ENCODE measurements at places on chromosomes 13 and 19. TPM values are rescaled to one million over a fixed set of nuclear protein-coding genes. Genes with fewer than 3 reads are reported as not detected.

DNA sequence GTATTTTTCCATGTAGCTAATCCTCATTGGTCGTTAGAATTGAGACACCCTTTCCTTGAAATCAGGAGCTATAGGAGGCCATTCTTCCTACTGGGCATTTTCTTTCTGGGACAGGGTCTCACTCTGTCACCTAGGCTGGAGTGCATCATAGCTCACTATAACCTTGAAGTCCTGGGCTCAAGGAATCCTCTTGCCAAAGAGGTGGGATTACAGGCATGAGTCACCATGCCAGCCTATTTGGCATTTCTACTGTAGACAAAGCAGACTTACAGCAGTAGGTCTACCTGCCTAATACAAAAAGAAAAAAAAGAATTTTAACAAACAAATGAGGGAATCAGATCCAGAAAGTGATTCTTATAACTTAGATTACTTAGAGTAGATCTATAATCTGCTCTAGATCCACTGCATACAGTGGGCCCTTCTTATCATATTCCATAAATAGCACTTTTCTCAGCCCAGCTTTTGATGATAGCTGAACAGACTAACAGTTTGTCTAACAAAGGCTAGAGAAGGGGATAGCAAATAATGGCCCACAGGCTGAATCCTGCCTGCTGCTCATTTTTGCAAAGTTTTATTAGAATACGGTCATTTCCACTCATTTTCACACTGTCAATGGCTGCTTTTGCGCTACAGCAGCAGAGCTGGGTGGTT, 36.7 kb upstream of the USPL1 start:
- DNase-seq = no peak

GRCh38 chr13:75798353-75799255, 162.5 kb downstream of the LMO7 start:
- peak; percentile 66 for DNase-seq

- peak; percentile 65 for DNase-seq
These were observed 570.3 kb downstream of the PCDH9 start for GRCh38 chr13:66659701-66660467.

- no peak for DNase-seq
These were observed 8.6 kb upstream of the PEAK3 start for GRCh38 chr19:2290441-2291184.

GRCh38 chr19:33887891-33888290, 91.2 kb downstream of the KCTD15 start:
- no peak for DNase-seq

GPR183 gene
- total RNA-seq = not detected

ZNF154 gene
- total RNA-seq = not detected

DNA sequence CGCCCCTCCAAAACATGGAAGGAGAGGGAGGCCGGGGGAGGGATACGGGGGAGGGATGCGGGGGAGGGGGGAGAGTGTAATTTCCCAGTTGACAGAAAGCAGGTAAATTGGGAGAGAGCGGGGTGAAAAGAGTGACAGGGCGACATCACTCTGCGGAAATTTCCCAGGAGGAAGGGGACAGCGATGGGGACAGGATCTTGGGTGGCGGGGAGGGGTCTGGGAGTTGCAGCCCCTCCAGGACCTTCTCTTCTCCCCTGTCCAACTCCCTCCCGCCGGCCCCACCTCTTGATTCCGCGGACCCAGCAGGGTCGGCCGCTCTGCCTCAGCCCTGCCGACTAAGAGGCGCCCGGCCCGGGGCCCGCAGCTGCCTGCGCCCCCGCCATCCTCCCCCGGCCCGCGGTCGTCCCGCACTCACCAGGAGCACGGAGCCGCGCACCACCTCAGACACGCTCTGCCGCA, 108.0 kb upstream of the DOCK9 start:
- no peak for DNase-seq

DNA sequence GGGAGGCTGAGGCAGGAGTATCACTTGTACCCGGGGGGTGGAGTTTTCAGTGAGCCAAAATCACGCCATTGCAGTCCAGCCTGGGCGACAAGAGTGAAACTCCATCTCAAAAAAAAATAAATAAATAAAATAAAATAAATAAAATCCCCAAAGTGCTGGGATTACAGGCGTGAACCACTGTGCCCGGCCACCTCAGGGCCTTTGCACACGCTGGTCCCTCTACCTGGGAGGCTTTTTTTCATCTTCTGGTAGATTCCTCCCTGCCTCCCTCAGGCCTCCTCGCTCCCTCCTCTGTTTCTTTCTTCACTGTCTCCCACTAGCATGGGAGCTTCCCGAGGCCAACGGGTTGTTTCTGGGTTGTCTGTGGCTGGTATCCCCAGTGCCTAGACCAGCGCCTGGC, 15.1 kb downstream of the MYBPC2 start:
- no peak for DNase-seq

ZSCAN5C gene
- not detected for total RNA-seq

NPHS1 gene
- total RNA-seq = not detected

DNA sequence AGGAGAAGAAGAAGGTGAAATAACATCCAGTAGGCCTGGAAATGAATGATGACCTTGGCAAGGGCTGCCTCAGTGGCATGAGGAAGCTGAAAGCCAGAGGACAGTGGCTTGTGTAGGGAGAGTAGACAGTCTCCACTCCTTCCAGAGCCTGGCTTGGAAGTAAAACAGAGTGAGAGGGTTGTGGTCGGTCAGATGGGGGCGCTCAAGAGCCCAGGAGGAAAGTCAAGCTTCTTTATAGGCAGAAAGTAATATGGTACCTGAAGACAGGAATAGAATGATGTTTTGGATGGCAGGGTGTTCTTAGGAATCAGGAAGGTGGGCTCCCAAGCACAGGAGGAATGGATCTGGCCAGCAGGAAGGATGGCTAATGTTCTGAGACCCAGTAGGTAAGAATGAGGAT, 75.1 kb upstream of the TSC22D1 start:
- DNase-seq = no peak

AZU1 gene
- not detected for total RNA-seq

GFY gene
- not detected for total RNA-seq

GRCh38 chr19:36093146-36093662, 17.7 kb upstream of the OVOL3 start:
- DNase-seq = no peak

DNA sequence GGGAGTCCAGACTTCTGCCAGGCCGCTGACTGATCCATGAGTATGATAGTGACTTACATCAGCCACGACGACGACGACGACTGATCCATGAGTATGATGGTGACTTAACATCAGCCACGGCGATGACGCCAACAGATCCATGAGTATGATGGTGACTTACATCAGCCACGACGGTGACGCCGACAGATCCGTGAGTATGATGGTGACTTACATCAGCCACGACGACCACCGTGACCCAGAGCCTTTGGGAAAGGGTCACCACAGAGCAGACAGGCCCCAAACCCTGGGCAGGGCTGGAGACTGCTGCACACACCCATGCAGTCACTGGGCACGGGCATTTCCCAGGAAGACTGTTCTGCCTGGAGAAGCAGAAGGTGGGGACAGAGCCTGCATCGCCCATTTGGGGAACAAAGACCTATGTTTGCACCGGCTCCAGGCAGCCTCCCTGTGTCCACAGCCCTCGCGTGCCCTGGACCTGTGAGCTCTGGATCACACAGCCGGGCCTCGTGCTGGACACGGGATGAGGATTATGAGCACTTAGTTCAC, 130.9 kb upstream of the SPACA7 start:
- DNase-seq = no peak

NHLRC3 gene
- 9.6 TPM for total RNA-seq

DNA sequence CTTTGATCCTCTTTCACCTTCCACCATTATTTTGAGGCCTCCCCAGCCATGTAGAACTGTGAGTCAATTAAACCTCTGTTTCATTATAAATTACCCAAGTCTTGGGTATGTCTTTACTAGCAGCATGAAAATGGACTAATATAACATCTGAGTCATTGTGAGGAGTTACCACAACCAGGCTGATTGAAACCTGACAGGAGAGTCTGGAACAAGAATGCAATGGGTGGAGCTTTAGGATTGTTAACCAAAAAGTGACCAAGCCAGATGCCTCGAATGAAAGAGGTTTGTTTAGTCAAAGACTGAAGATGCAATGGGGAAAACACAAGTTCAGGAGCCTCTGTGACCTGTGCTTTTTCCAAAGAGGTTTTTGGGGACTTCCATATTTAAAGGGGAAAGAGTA, 659.0 kb downstream of the SLITRK6 start:
- DNase-seq = no peak

GAMT gene
- 55.2 TPM for total RNA-seq

GRCh38 chr19:6947745-6948144, 60.4 kb downstream of the ADGRE1 start:
- peak; percentile 21 for DNase-seq

GRCh38 chr19:885536-886224, 7.3 kb downstream of the MED16 start:
- no peak for DNase-seq

KLK8 gene
- total RNA-seq = not detected

MIA gene
- total RNA-seq = not detected

- no peak for DNase-seq
These were observed 14.4 kb upstream of the PLEKHF1 start for GRCh38 chr19:29650772-29651387.

PDE4C gene
- not detected for total RNA-seq

DNA sequence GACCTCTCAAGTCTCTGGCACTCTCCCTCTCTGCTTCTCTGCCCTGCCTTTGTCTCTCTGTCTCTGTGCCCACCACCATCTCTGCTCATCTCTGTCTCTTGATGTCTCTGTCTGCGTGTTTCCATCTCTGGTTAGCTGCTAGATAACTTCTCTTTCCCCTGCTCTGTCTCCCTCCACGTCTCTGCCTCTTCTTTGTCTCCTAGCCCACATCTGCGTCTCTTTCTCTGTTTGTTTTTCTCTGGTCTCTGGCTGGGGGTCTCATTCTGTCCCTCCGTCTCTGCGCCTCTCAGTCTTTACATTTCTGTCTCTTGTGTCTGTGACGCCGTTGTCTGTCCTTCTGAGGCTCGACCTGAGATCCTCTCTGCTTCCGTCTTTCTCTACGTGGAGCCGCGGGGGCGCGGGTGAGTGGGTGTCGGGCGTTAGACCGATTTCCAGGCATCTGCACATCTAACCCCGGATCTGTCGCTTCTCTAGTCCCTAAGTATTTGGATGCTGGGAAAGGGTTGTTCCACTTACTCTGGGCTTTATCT, 386 bp downstream of the GIPR start:
- DNase-seq = no peak

IFNL2 gene
- total RNA-seq = not detected

- DNase-seq = no peak
These were observed 21.2 kb upstream of the VWA8 start for GRCh38 chr13:41981951-41982715.

ZNF284 gene
- total RNA-seq = 2.5 TPM

ZNF577 gene
- 2.1 TPM for total RNA-seq

FFAR2 gene
- total RNA-seq = not detected

TRIM13 gene
- 19.1 TPM for total RNA-seq

LILRB4 gene
- total RNA-seq = not detected

DNA sequence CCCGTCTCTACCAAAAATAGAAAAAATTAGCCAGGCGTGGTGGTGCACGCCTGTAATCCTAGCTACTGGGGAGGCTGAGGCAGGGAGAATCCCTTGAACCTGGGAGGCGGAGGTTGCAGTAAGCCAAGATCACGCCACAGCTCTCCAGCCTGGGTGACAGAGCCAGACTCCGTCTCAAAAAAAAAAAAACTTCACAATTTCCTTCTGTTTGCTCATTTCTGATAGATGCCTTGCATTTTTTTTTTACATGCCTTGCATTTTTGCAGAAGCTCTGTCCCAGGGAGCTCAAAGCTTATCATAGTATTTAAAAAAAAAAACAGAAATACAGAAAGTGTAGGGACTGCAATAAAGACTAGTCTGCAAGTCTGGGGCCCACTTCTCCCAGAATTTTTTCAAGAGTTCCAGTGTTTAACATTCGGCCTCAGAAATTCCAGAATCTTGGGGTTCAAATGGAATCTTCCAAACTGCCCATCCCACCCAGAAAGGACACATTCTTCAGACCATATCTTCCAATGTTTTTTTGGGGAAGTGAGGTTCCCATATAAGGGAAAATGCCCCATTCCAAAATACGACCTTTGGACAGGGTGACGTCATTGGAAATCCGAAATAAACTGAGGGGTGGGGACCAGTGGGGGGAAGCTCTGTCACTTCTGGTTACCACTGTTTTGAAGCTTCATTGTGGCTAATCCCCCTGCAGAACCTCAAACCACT, 17.2 kb upstream of the RAB8A start:
- no peak for DNase-seq

BCAM gene
- 5.5 TPM for total RNA-seq

GRCh38 chr13:47008318-47008717, 111.5 kb upstream of the HTR2A start:
- DNase-seq = no peak

ZNF653 gene
- total RNA-seq = 4.3 TPM

DNA sequence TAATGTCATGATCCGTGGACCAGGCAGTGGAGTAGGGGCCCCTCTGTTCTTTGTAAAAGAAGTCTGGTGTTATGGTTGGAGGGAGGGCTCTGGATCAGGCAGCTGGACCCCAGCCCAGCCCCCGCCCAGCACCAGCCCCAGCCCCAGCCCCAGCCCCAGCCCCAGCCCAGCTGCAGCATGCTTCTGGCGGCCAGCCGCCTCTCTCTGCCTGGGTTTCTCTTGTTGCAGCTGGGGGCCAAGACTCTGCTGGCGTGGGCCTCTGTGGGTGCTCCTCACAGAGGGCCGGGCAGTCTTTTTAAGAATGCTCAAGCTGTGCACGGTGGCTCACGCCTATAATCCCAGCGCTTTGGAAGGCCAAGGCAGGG, 17.9 kb downstream of the DOT1L start:
- no peak for DNase-seq

DNA sequence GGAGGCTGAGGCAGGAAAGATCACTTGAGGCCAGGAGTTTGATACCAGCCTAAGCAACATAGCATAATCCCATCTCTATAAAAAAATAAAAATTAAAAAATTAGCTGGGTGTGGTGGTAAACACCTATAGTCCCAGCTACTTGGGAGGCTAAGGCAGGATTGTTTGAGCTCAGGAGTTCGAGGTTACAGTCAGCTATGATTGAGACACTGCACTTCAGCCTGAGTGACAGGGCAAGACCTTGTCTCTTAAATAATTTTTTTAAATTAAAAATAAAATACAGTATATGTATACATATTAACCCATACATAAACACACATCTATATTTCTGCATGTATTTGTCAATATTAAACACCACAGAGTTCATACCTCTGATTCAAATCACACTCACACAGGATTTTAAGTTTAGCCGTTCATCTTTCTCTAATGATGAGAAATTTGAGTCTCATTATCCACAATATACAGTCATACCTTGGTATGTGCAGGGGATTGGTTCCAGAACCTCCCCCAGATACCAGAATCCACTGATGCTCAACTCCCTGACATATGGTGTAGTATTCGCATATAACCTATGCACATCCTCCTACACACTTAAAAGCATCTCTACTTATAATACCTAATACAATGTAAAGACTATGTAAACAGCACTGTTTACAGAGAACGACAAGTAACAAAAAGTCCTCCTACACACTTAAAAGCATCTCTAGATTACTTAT, 44.7 kb downstream of the PSPC1 start:
- DNase-seq = no peak

MBD3L2 gene
- not detected for total RNA-seq

- no peak for DNase-seq
These were observed 59.7 kb downstream of the SHISA2 start for GRCh38 chr13:25992076-25992475.
